ENCODE measurements at places on chromosomes 3 and 15.

DNA sequence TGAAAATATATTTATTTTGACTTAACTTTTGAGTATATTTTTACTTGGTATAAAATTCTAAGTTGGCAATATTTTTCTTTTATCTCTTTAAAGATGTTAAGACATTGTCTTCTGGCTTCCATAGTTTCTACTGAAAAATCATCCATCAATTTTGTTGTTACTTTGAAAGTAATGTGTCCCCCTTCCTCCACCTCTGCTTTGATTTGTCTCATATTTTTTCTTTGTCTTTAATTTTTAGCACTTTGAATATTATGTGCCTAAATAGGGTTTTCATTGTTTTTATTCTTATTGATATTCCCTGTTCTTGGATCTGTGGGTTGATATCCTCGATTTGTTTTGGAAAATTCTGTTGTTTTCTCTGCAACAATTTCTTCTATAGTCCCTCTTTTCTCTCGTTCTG lies 157.4 kb downstream of the CD47 start:
- no peak for DNase-seq

- no peak for DNase-seq
These were observed 1295.8 kb upstream of the ALCAM start for GRCh38 chr3:104070906-104071305.

DNA sequence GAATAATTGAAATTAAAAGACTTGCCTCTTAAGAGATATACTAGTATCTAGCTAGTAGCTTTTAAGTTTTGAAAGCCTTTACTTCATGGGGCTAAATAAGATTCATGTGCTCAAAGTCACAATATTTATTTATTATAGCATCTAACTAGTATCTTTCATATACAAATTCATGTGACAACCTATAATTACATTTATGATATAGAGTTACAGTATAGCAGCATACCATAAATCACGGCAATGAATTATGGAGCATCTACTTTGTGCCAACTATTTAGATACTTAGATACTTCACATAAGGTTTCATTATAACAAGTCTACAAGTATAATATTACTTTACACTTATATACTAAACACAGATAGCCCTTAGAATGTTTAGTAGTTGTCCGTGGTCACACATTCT lies 229.4 kb downstream of the TPRG1 start:
- no peak for DNase-seq

GRCh38 chr3:97987306-97987705 lies 15.1 kb upstream of the RIOX2 start:
- DNase-seq: no peak

- no peak for DNase-seq
These were observed 12.2 kb upstream of the MAPK6 start for GRCh38 chr15:52006702-52007340.

- DNase-seq: no peak
These were observed 216.5 kb upstream of the SEMA6D start for GRCh38 chr15:47500842-47501241.

DNA sequence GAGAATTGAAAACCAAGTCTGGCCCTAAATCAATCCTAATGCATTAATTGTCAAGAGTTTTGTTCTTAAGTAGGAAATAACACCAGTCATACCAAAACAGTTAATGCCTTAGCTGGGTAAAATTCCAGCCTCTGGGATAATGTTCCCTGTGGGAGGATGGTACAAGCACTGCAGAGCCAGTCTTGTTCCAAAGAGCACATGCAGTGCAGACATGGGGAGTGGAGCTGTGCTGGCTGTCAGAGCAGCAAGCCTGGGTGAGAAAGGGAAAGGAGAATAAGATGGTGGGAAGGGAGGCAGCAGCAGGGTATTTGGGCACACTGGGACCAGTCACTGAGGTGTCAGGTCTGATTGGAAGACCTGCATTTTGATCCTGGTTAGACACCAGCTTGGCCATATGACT lies 12.1 kb downstream of the ALAS1 start:
- DNase-seq: no peak

DNA sequence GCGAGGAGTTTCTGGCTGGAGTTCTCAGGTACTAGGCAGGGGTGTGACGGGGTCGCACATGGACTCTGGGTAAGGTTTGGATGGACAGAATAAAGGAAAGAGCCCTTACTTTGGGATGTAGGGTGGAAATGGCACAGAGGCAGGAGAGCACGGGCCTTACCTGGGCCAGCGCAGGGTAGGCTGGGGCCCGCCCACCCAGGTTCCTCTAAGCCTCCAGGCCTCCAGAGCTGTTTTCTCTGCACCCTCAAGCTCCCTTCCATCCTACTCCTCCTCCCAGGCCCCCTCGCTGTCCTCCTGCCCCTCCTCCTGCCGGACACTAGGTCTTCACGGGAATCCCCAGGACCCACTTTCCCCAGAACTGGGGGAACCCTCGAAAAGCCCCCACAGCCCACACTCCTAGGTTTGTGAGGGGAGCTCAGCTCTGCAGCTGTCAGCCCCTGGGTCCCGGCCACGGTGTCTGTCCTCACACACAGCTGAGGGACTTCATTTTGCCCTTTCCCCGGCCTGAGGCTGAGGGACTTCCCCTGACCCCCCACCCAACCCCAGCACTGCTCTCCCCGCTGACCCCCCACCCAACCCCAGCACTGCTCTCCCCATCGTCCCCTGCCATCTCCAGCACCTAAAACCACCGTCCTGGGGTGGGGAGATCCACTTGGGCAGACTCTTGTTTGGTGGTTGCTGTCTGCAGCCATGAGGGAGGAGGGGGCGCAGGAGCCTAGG lies 53.0 kb upstream of the PCSK6 start:
- DNase-seq: no peak

GRCh38 chr3:18258492-18258891 lies 166.6 kb downstream of the SATB1 start:
- DNase-seq: no peak

DNA sequence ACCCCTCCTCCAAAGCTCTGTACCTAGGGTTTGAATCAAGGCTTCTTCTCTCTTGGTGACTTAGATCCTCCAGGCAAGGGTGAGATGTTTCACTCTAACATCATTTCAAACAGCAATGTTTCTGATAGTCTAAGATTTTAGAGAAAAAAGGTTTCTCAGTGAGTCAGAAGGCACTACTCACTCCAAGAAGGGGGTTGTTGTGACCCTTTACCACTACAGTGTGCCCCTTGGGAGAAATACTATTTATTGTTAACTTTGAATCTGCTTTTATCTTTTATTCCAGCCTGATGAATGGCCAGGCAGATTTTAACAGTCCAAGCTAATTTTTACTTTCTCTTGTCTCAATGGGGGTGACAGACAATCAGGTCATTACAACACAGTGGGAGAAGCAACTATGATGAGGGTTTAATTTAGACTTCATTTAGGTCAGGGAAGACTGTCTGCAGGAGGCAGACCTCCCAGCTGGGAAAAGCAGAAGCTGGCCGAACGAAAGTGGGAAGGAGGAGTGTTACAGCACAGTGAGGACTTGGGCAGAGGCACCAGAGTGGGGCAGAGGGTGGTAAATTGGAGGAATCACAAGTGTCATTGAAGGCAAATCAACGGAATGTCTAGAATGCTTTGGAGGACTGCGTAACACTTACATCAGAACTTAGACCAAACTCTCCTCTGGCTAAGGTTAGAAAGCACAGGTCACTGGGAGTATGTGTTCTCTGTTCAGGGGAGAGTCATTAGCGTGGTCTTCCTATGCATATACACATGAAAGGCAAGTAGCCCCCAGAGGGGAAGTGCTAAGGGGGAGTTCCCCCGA lies 21.2 kb downstream of the ZNF860 start:
- no peak for DNase-seq

DNA sequence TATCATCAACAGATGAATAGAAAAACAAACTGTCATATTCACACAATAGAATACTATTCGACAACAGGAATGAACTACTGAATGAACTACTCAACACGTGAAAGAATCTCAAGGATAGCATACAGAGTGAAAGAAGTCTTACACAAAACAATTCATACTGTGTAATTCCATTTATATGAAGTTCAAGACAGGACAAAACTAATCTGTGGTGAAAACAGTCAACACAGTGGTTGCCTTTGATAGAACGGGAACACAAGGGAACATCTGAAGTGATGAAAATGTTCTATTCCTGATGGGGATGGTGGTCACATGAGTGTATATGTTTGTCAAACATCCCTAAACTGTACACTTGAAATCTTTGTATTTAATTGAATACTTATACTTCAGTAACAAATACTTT lies 2.6 kb upstream of the SUSD5 start:
- DNase-seq: no peak

GRCh38 chr3:112651516-112651915 lies 10.6 kb upstream of the CCDC80 start:
- DNase-seq: no peak

- no peak for DNase-seq
These were observed 10.0 kb upstream of the MBNL1 start for GRCh38 chr3:152258448-152259393.

- no peak for DNase-seq
These were observed 97.9 kb upstream of the UNC13C start for GRCh38 chr15:53880357-53880756.
